Left ventricle myocardium superior (tissue), 1 donor: ENCODE measurements at places on chromosomes 12 and 14. TPM values are rescaled to one million over a fixed set of nuclear protein-coding genes. Genes with fewer than 3 reads are reported as not detected.

KRT6C gene
- not detected for total RNA-seq

AVPR1A gene
- total RNA-seq, result 1.9 TPM

DHRS2 gene
- not detected for total RNA-seq

ANG gene
- 4.0 TPM for total RNA-seq

NELL2 gene
- total RNA-seq, result 0.50 TPM

GTF2H3 gene
- total RNA-seq, result 12.2 TPM

ART4 gene
- 3.3 TPM for total RNA-seq

MGP gene
- 295 TPM for total RNA-seq

PRKAB1 gene
- total RNA-seq, result 12.1 TPM

SLC4A8 gene
- 0.32 TPM for total RNA-seq

NUP37 gene
- total RNA-seq, result 15.3 TPM

SYT10 gene
- total RNA-seq, result not detected

ARF3 gene
- 44.8 TPM for total RNA-seq

RAPGEF3 gene
- 37.6 TPM for total RNA-seq

ZFHX2 gene
- 1.0 TPM for total RNA-seq

GOLT1B gene
- 14.8 TPM for total RNA-seq

RPGRIP1 gene
- total RNA-seq, result 0.52 TPM

SMCO2 gene
- not detected for total RNA-seq

DDX55 gene
- 7.4 TPM for total RNA-seq

C14orf180 gene
- 53.8 TPM for total RNA-seq

ENO2 gene
- total RNA-seq, result 12.0 TPM

TMEM117 gene
- 7.1 TPM for total RNA-seq
